ENCODE measurements at places on chromosomes 5 and 9. TPM values are rescaled to one million over a fixed set of nuclear protein-coding genes. Genes with fewer than 3 reads are reported as not detected.

DNA sequence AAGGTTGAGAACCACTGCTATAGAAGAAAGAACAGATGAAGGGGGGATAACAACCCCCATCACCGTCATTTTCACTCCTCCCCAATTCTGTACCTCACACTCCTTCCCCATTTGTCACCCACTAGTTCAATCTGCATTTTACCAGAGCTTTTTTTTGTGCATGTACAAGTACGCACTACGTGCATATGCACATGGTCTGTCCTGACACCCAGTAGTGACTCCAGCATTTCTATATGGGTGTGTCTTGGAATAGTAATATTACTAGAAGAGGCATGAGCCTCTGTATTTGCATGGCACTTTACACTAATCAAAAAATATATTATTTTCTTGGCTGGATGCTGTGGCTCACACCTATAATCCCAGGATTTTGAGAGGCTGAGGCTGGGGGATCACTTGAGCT is 38.7 kb downstream of the NIM1K start:
- no peak overlapping the region for H3K27ac ChIP-seq
- H3K4me1 ChIP-seq = no peaks in the 10 kb centered on the region
- H3K27me3 ChIP-seq = no peaks in the 10 kb centered on the region
- no peak overlapping the region for H3K4me3 ChIP-seq
- DNase-seq = no peak

The P4HA2 gene
- 23.1 TPM for total RNA-seq

DNA sequence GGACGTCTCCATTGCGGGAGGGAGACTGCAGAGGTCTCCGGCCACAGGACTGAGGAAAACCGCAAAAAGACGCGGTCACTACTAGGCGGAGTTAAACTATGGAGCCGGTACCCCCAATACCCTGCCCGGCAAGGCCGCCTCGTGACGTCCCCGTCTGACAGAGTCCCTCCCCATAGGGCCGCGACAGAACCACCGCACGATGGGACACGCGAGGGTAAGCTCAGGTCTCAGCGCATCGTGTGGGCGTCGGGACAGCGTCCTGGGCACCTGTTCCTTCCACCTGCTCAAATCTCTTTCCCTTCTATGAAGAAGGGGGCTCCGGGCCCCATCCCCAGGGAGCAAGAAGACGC is 35.2 kb upstream of the GLDC start:
- H3K4me3 ChIP-seq = no peak overlapping the region
- peak overlapping the region; percentile 99 for H3K27ac ChIP-seq
- peak; percentile 68 for DNase-seq

DNA sequence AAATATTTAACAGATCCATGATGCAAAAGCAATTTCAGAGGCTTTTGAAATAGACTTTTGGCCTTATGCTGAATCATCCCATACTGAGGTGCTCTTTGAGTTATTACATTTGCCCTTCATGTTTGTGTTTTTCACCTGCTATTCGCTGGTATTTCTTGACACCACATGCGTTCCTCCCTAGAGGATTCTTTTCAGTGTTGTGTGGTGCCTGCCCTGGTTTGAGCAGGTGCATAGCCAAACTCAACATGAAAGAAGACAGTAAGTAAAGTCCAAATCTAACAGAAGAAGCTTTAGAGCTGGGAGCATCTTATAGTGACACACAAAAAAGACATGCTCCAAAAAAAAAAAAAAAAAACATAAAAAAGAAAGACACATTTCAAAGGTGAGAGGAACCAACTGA is 796.3 kb downstream of the SEMA5A start:
- no peaks in the 10 kb centered on the region for H3K4me1 ChIP-seq
- DNase-seq = no peak
- no peaks in the 10 kb centered on the region for H3K27me3 ChIP-seq
- H3K36me3 ChIP-seq = no peaks in the 10 kb centered on the region
- H3K4me3 ChIP-seq = no peak overlapping the region

GRCh38 chr9:14294659-14295058 is 19.3 kb downstream of the NFIB start:
- H3K36me3 ChIP-seq = no peaks in the 10 kb centered on the region
- no peak overlapping the region for H3K27ac ChIP-seq
- peaks cover 30% of the 10 kb centered on the region for H3K4me1 ChIP-seq
- no peaks in the 10 kb centered on the region for H3K27me3 ChIP-seq
- H3K4me3 ChIP-seq = no peak overlapping the region

DNA sequence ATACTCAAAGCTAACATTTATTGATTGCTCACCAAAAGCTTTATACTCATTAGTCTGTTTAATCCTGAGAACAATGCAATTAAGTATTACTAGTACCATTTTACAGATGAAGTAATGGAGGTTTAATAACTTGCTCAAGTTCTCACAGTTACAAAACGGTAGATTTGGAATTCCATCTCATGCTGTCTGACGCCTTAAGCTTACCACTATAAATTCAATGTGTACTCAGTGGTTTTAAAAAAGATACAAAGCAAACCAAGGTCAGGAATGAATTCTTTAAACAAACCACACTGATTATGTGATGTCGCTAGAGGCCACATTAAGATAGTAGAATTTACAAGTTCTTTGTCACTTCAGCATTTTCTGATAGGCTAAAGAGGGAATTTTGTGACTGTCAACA is 1.2 kb upstream of the C5orf63 start:
- peaks cover 10% of the 10 kb centered on the region for H3K4me1 ChIP-seq
- H3K36me3 ChIP-seq = no peaks in the 10 kb centered on the region
- no peaks in the 10 kb centered on the region for H3K27me3 ChIP-seq
- no peak overlapping the region for H3K27ac ChIP-seq
- no peak overlapping the region for H3K4me3 ChIP-seq

The SEMA6A gene
- total RNA-seq = 182 TPM

GRCh38 chr5:177311392-177311722 is 341 bp downstream of the MXD3 start:
- H3K27me3 ChIP-seq = no peaks in the 10 kb centered on the region
- H3K4me1 ChIP-seq = peaks cover 19% of the 10 kb centered on the region
- H3K4me3 ChIP-seq = peak overlapping the region; percentile 16
- no peak overlapping the region for H3K27ac ChIP-seq

GRCh38 chr5:146622391-146622790 is 106.4 kb upstream of the GPR151 start:
- H3K4me3 ChIP-seq = no peak overlapping the region
- H3K36me3 ChIP-seq = no peaks in the 10 kb centered on the region
- no peaks in the 10 kb centered on the region for H3K27me3 ChIP-seq
- DNase-seq = no peak

GRCh38 chr5:163502521-163502920 is 2.9 kb upstream of the MAT2B start:
- no peak for DNase-seq
- peaks cover 7% of the 10 kb centered on the region for H3K4me1 ChIP-seq
- no peaks in the 10 kb centered on the region for H3K36me3 ChIP-seq

The GKAP1 gene
- total RNA-seq = 4.4 TPM

DNA sequence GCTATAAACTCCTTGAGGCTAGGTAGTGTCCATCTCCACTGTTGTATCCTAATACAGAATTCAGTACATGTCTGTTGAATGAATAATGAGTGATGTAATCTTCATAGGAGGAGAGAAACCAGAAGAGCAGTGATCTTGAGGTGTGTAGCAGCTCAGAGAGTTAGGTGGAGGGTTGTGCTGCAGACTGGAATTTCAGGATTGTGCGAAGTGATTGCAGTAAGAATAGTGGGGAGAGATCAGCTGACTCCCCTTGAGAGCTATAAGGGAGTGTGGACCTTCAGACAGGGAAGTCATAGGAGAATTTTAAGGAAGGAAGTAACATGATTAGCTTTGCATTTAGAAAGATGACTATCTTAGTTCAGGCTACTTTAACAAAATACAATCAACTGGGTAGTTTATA is 4.4 kb downstream of the SNX24 start:
- H3K27ac ChIP-seq = no peak overlapping the region
- DNase-seq = no peak
- H3K27me3 ChIP-seq = no peaks in the 10 kb centered on the region
- no peak overlapping the region for H3K4me3 ChIP-seq
- peaks cover 12% of the 10 kb centered on the region for H3K4me1 ChIP-seq
- no peaks in the 10 kb centered on the region for H3K36me3 ChIP-seq

DNA sequence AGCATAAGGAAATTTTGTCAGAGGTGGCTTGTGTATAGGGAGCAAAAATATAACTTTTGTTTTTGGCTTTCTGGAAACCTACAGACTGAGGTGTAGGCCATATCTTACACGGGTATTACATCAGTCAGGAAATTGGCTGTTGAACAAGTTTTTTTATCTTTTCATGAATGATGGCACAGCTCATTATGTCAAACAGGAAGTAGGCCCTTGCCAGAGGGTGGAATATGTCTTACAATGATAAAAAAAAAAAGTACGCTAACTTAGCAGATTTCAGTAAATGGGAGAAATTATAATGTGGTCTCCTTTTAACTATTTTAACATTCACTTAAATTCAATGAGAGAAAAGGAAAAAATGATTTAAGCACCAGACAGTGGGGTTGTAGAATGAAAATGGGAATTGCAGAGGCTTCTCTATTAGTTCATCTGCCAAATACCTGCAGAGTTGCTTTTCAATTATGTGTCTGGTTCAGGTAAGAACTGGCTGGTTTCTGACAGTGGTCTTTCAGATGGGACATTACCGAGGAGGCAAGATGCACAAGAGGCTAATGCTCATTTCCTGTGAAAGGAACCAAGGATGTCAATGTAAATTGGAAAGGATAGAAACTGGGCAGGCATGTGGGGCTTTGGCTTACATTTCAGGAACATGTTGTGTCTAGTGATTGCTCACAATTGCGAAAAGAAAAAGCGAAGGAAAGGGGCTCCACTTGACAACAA is 169.9 kb downstream of the NNT start:
- H3K27me3 ChIP-seq = no peaks in the 10 kb centered on the region
- H3K4me3 ChIP-seq = no peak overlapping the region
- H3K4me1 ChIP-seq = no peaks in the 10 kb centered on the region
- H3K36me3 ChIP-seq = no peaks in the 10 kb centered on the region

The FABP6 gene
- 8.9 TPM for total RNA-seq

DNA sequence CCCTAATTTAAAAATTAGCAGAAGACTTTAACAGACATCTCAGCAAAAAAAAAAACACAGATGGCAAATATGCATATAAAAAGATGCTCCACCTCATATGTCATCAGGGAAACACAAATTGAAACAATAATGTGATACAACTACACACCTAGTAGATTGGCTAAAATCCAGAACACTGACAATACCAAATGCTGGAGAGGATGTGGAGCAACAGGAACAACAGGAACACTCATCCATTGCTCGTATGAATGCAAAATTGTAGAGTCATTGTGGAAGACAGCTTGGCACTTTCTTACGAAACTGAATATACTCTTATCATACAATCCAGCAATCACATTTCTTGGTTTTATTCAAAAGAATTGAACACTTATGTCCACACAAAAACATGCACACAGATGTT is 22.1 kb downstream of the MCIDAS start:
- no peak for DNase-seq
- peaks cover 5% of the 10 kb centered on the region for H3K27me3 ChIP-seq
- no peak overlapping the region for H3K27ac ChIP-seq
- H3K4me1 ChIP-seq = no peaks in the 10 kb centered on the region
- H3K4me3 ChIP-seq = no peak overlapping the region

GRCh38 chr5:58827463-58827862 is 244.6 kb downstream of the RAB3C start:
- no peaks in the 10 kb centered on the region for H3K4me1 ChIP-seq
- H3K27ac ChIP-seq = no peak overlapping the region
- no peaks in the 10 kb centered on the region for H3K27me3 ChIP-seq

The C9orf43 gene
- total RNA-seq = 1.9 TPM

GRCh38 chr5:1011226-1011631 is 2.6 kb downstream of the NKD2 start:
- no peak overlapping the region for H3K4me3 ChIP-seq
- no peak for DNase-seq
- peaks cover 37% of the 10 kb centered on the region for H3K27me3 ChIP-seq
- H3K27ac ChIP-seq = no peak overlapping the region

GRCh38 chr5:103424453-103425205 is 138.0 kb downstream of the NUDT12 start:
- DNase-seq = no peak
- H3K27me3 ChIP-seq = no peaks in the 10 kb centered on the region
- no peaks in the 10 kb centered on the region for H3K36me3 ChIP-seq
- H3K27ac ChIP-seq = no peak overlapping the region
- H3K4me1 ChIP-seq = no peaks in the 10 kb centered on the region

GRCh38 chr9:12094046-12094445 is 599.1 kb upstream of the TYRP1 start:
- H3K4me1 ChIP-seq = no peaks in the 10 kb centered on the region
- DNase-seq = no peak
- no peaks in the 10 kb centered on the region for H3K36me3 ChIP-seq
- no peaks in the 10 kb centered on the region for H3K27me3 ChIP-seq

The DMGDH gene
- 10.1 TPM for total RNA-seq

- no peak for DNase-seq
- no peaks in the 10 kb centered on the region for H3K27me3 ChIP-seq
- no peak overlapping the region for H3K27ac ChIP-seq
- no peaks in the 10 kb centered on the region for H3K36me3 ChIP-seq
These were observed 30.2 kb downstream of the GOLGA2 start for GRCh38 chr9:128245421-128246151.

The FAM153A gene
- 9.9 TPM for total RNA-seq

All from adrenal gland (tissue), 19 donors.